Activated CD4-positive, alpha-beta T cell treated with anti-CD3 and anti-CD28 coated beads for 4 hours (primary cell): ENCODE measurements at places on chromosomes 1 and 21.

DNA sequence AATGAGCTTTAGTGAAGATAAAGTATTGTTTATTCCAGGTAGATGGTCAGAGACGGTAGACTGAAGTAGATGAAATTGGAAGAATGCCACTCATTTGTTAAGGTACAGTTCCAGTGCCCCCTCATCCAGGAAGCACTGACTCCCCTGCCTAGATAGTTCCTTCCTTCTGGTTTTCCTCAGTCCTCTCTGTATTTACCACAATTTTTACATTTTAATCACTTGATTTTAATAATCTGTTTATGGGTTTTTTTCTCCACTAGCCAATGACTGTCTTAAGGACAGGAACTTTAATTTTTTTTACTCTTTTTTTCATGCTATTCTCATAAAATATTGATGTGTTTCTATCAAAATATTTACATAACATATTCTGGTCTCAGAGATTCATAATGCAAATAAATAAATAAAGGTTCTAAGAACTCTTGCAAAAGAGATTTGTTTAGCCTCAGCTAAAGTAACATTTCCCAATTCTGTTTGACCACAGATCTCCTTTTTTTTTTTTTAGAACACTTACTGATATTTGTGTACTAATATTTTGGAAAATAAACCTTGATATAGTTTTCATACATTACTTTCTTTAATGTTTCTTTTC, 651.6 kb downstream of the PLPP3 start:
- no peak for DNase-seq

GRCh38 chr1:223551610-223552009, 113.9 kb downstream of the CAPN8 start:
- DNase-seq = no peak

DNA sequence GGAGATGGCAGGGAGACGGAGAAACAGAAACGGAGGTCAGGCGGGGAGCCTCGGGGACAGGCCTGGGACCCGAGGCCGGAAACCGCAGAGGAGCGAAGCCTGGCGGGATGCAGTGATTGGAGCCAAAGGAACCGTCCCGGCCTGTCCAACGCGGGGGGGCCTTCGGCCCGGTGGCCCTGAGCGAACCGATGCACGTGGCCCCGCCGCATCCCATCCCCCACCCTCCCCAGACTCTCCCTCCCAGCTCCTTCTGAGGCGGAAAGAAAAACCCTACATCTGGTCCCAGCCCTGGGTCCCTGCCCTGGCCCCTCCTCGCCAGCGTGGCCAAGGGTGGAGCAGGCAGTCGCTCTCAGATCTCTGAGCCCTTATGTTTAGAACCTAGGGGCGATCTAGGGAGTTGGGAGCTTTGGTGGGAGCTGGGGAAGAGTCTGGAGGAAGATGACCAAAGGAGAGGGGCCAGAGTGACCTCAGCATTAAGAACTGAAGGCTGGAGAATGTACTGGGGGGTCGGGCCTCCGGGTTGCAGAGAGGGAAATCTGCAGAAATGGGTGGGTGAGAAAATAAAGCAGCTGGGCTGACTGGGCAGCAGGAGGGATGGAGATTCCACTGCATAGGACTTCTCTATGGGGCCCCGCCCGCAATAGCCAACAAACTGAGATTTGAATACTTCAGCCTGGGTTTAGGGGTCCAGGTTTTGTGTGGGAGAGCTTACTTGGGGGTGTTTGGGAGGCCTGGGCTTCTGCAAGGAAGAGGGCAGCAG, 1.5 kb upstream of the CRABP2 start:
- no peak for DNase-seq

GRCh38 chr21:42040411-42041180, 30.4 kb upstream of the ZBTB21 start:
- no peak for DNase-seq

DNA sequence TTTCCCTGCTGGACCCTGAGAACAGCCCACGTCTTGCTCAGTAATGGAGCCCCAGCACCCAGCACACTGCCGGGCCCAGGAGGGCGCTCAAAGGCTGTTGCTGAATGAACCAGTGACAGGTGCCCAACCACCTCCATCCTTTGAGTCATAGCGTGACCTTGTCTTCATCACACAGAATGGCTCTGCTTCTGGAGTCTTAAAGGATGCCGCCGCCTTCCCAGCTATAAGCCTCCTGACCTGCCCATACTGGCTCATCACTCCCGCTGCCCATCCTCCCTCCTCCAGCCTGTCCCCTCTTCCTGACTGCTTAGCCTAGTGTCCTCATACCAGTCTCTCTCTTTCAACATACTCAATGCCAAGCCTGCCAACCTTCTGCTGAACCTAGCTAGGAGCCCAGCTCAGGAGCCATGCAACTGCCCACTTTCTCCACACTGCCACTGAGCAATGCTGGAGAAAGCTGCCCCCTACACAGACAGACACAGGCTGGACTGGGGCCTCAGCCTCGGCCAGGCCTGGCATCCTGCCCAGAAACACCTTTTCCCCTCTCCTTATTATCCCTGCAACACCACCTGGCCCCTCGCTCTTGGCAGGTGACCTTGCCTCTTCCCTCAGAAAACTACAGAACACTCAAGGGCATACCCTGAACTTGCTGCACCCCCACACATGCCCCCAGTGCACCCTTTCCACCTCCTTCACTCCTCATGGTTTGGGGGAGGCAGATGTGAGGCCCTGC, 14.1 kb downstream of the TTC39A start:
- DNase-seq = no peak

DNA sequence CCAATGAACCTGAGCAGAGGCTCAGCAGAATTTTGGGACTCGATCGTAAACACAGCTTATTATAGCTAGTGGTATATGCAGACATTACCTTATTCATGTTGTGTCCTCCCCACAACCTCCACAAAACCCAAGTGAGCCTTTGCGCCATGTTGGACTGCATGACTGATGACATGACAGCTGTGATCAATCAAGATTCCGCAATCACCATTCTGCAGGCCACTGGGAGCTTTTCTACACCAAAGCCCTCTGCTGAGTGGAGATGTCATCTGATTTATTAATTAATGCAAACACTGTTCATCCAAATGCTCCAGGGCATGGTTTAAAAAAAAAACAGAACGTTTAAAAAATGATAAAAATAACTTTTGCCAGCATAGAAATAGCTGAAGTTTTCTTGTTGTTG, 7.9 kb upstream of the SRP9 start:
- DNase-seq = no peak

- DNase-seq = no peak
These were observed 166.9 kb upstream of the PRMT6 start for GRCh38 chr1:106889583-106889982.

- no peak for DNase-seq
These were observed 189.1 kb downstream of the RASAL2 start for GRCh38 chr1:178282949-178283367.

- DNase-seq = no peak
These were observed 20.6 kb downstream of the ETNK2 start for GRCh38 chr1:204130981-204131892.

GRCh38 chr1:47720111-47720510, 277.1 kb downstream of the TRABD2B start:
- DNase-seq = no peak

DNA sequence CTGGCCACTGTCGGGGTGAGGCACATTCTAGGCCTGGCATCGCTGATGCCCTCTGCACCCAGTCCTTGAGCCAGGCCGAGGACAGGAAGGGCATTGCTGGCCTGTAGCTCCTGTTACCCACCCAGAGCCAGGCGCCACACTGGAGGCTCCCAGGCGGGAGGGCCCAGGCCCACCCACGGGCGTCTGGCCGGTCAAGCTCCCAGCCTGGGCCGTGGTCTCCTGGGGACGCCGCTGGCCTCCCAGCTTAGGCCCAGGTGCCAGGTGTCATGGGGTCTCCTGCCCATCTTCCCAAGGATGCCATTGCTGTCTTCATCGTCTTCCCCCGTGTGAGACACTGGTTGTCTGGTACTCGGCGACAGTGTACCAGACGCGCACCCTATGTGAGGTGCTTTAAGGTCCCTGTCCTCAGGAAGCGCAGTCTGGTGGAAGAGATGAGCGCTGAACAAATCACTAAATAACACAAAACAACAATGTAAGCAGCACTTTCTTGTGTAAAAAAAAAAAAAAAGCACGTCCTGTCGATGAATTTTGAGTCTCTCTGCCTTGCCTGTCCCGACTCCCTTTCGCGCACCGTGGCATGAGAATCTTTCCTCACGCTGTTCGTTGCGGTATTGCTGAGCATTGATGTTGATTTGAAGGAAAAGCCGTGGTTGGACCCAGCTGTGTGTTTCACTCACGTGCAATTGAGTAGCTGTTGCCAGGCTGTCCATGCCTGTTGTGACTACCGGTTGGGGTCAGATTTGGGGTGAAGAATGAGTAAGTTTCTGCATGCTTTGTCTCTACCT, 27.0 kb upstream of the TRAPPC10 start:
- no peak for DNase-seq

- no peak for DNase-seq
These were observed 31.7 kb downstream of the EDN2 start for GRCh38 chr1:41452704-41453290.

DNA sequence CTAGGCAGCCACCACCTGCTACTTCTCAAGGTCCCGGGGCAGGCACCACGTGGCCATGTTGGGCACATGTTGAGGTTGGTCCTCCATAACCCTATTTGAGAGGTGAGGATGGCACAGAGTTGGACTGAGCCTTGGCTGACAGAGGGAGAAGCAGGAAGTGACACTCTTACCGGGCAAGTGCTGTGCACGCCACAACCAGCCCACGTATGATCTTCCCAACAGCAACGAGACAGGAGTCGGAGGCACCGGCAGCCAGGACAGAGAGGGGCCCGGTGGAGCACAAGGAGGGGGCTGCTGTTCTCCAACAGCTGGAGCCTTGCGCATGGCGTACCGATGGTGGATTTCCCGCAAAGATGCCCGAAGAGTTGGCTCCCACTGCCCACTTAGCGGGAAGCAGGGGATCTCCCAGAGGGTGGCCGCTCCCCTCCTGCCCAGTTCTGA, 3.4 kb downstream of the CLEC20A start:
- DNase-seq = no peak

DNA sequence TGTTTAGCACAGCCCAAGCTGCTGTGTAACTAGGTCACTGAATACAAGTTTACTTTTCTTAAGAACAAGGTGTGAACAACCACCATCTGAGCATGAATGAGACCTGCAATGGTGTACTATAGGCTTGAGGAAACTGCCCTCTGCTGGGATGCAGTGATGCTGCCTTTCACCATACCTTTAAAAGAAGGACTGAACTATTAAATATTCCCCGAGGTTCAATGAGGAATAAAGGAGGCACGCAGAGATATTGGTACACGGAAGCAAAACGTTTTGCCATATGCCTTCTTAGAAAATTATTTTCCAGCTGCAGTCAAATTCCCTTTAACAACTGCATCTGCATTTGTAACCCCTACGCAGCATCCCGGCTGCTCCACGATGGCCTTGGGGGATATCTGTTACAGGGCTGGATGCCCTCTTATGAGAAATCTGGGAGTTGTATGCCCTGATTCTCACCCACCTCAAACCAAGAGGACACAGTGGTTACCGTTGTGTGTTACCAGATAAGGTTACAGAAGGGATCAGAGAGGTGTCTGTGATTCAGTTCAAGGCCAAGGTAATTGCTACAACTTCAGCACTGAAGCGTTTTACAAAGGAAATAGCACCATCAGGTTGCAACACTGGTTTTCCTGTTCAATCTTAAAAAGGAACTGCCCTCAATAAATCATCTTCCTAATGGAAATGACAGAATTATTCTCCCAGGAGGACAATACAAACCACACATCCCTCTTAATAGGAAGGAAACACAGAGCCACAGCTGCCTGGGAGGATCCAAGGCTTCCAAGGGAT, 470.5 kb downstream of the LTN1 start:
- no peak for DNase-seq

DNA sequence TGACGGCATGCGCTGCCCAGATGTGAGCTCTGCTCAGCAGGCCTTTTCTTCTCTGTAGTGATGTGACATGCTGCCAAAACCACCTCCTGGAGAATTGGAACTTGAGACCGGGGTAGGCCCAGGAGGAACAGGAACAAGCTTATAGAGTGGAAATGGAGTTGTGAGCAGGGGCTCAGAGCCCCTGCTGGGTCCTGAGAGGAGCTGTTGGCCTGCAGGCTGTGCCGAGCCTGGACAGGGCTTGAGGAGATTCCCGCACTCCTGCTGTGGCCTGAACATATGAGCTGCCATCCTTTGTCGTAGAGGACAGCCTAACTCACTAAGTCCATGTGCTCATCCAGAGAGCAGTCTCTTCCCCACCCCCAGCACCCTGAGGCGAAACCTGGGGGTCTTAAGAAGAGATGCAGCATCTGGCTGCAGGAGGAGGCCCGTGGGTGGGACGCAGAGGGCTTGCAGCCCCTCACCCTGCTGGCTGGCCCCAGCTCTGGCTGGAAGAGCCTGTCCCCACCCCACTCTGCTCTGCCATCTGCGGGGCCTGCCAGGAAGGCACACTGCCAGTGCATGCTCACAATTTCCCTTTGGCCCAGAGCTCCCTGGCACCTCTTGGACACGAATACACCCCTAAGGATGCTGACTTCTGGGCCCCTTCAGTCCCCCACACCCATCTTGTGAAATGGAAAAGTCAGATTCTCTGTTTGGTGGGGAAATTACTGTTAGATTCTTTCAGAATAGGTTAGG, 42.5 kb downstream of the PTPRF start:
- DNase-seq = no peak

DNA sequence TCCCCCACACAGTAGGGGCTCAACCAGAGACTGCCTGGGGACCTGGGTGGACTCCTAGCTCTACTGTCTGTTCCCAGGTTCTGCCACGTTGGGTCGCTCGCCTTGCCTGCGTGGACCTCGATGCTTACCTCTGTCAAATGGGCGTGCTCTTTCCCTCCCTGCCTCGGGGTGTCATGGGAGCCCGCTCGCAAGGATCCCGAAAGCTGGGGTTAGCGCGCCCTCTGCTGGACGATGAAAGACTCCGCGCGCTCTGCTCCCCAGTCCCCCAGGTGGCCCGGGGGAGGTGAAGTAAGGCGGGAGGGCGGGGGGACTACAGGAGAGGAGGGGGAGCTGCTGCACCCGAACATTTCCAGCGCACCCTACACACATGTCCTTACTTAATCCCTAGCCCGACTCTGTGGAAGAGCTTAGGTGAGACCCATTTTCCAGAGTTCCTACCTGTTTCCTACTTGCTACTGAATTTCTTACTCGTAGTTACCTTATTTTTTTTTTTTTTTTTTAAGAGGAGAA, 2.3 kb upstream of the BSND start:
- DNase-seq = peak; percentile 75

GRCh38 chr21:39696618-39697017, 48.4 kb upstream of the IGSF5 start:
- DNase-seq = no peak

DNA sequence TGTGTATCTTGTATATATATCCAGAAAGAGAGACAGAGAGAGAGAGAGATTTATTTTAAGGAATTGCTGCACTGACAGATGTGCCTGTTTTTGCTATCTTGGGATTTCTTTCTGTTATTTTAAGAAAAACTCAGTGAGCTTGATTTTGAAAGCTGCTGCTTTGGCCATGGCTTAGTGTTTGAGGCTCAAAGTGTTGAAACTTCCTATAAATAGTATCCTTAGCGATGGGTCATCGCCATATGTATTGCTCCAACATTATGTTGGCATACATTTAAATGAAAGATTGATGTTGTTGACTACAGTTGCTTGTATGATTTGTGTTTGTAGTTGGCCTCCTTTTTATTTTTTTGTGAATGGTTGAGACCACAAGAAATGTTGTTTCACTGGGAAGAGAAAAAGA, 29.0 kb upstream of the NTPCR start:
- DNase-seq = no peak

- DNase-seq = no peak
These were observed 30.8 kb downstream of the USP48 start for GRCh38 chr1:21752186-21752585.

- no peak for DNase-seq
These were observed 89.5 kb upstream of the KCTD3 start for GRCh38 chr1:215477632-215478031.
